ENCODE measurements at places on chromosomes 5 and 9.
A peak's percentile ranks its signal among the peaks of the same experiment; 100 is the strongest.

GRCh38 chr5:171848006-171848405 is 62.4 kb downstream of the SMIM23 start:
- no peak for DNase-seq

DNA sequence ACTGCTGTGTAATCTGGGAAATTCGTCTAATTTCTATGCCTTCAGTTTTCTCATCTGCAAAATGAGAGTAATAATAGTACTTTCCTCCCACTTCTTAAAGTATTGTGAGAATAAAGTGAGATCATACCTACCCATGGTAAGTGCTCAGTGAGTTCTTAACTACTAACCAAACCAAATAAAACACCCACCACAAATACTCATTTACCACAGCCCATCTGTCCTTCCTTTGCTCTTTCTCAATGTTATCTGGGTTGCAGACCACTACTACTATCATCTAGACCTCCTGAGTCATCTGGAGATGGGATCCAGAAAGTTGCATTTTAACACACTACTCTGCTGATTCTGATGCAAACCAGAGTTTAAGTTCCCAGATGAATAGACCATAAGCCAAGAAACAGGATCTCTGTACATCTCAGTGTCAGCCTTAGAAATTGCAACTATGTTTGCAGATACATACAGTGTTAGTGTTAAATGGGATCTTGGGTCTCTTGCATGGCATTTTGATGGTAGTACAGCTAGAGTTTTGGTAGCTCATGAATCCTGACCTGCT is 105.4 kb upstream of the ATP10B start:
- peak; percentile 2 for DNase-seq

DNA sequence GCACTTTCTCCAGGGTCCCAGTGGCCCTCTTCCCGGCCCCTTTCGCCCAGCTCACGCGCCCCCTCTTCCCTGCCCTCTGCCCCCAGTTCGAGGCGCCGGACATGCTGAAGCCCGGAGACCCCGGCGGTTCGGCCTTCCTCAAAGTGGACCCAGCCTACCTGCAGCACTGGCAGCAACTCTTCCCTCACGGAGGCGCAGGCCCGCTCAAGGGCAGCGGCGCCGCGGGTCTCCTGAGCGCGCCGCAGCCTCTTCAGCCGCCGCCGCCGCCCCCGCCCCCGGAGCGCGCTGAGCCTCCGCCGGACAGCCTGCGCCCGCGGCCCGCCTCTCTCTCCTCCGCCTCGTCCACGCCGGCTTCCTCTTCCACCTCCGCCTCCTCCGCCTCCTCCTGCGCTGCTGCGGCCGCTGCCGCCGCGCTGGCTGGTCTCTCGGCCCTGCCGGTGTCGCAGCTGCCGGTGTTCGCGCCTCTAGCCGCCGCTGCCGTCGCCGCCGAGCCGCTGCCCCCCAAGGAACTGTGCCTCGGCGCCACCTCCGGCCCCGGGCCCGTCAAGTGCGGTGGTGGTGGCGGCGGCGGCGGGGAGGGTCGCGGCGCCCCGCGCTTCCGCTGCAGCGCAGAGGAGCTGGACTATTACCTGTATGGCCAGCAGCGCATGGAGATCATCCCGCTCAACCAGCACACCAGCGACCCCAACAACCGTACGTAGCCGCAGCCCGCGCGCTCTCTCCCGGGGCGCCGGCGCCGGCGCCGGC is 1.0 kb downstream of the PRDM6 start:
- no peak for DNase-seq

DNA sequence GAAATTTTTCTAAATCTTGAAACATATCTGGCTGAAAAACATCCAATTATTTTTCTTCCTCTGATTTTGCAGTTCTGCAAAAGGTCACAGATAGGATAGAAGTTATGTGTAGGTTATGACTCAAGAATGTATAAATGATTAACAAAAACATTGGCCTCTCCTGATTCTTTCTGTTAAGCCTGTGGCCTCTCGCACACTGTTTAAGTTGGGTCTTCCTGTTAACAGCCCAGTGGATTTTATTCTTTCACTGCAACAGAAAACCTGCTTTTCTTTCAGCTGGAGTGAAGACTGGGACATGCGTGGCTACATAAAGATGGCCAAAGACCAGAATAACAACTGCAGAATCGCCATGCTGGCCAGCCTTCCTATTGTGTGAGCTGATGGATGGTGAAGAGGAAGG is 17.1 kb upstream of the SPATA31E1 start:
- DNase-seq: no peak

DNA sequence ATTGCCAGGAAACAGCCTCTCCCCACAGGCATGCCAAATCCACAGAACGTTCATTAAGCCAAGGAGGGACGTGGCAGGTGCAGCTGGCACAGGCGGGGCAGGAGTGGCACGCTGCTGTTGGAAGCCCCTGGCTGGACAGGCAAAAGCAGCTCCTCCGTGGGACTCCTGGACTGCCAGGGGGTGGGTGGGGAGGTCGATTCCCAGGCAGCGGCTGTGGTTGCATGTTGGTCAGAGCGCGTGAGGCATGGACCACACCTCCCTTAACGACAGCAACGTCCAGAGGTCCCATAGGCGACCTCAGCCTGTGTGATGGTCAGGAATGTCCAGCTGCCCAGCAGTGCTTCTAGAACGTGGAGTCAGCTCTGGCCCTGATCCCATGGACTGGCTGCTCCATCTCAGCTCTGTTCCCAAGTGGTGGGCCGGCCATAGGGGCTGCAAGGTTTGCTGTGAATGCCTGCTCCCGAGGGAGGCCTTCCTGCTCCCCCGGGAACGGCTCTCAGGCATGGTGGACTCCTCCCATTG is 6.9 kb downstream of the SLC6A19 start:
- no peak for DNase-seq

- DNase-seq: no peak
Measured at GRCh38 chr5:133827011-133827410, 141.4 kb downstream of the C5orf15 start.

DNA sequence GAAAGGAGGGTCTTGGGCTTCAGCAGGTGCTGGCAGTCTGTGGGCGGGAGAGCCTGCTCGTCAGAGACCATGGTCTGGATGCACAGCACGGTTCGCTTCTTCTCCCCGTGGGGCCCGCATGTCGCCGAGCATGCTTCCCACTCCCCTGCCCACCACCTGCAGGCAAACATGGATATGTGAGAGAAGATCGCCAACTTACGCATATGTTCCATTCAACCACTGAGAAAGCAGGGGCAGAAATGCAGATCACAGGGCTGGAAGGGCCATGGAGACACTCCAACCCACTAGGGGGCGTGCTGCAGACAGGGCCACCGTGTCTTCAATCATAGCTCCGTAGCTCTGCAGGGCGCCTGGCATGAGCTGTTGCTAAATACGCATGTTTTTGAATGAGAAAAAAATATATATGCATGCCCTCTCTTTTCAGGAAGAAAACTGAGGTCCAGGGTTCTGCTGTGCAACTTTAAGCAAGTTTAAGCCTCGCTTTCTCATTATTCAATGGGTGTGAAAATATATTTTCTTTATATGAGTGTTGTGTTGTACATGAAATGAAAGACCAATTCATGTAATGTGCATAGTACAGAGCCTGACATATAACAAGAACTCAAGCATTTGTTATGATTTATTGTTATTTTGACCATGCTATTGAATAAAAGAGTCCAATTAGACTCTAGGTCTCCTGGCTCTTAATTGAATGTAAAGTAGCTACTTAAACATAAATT is 148.0 kb downstream of the TARS1 start:
- peak; percentile 40 for DNase-seq

DNA sequence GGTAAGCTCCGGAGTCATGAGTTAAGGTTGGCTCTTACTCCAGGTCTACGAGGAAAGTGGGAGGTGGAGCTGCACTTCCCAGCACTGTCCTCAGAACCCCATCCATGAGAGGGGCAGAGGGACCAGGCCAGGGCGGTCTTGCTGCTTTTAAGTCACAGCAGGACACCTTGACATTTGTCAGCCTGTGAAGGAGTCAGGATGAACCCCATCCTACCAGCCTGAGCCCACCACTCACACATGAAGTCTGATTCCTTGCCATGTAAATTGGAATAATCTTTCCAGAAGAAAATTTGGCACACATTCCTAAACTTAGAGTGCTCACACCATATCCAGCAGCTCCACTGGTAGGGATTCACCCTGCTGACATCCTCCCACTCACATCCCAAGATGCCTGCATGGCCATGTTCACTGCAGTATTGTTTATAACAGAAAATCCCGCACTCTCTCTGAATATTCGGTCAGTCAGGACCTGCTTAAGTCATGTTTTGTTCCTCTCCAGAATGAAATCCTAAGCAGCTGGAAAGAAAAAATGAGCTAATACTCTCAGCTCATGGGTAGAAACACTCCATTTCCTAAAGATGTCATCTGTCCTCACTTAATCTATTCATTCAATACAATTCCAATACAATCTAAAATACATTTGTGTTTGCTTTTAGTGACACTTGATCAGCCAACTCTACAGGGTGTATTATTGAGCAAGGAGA is 79.3 kb upstream of the COL5A1 start:
- DNase-seq: no peak

GRCh38 chr9:31045810-31046209 is 1338.6 kb upstream of the ACO1 start:
- DNase-seq: no peak

DNA sequence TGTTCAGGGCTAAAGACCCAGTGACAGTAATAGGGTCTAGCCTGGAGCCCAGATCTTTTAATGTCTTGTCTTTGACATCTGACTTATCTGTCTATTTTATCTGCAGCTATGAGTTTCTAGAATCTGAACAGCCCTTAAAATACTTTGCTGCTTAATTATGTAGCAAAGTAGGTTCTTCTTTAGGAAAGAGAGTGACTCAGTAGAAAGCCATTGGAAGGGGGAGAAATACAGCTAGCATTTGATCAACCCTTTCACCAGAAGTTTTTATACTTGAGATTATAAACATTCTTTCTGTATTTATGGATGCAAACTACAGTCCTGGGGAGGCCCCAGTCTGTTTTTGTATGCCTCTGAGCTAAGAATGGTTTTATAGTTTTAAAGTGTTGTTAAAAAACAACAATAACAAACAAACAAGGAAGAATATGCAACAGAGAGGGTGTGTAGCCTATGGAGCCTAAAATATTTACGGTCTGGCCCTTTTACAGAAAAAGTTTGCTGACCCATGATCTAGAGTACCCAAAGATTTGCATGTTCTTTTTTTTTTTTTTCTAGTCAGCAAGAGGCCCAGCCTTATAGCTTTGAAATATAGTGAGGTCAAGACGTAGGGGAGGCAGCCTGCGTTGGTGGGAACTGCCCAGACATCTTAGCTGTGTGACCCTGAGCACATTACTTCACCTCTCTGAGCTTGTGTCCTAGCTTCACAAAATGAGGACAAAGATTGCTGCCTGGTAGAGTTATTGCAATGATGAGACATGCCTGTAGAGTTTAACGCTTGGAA is 9.7 kb downstream of the GSN start:
- DNase-seq: no peak

DNA sequence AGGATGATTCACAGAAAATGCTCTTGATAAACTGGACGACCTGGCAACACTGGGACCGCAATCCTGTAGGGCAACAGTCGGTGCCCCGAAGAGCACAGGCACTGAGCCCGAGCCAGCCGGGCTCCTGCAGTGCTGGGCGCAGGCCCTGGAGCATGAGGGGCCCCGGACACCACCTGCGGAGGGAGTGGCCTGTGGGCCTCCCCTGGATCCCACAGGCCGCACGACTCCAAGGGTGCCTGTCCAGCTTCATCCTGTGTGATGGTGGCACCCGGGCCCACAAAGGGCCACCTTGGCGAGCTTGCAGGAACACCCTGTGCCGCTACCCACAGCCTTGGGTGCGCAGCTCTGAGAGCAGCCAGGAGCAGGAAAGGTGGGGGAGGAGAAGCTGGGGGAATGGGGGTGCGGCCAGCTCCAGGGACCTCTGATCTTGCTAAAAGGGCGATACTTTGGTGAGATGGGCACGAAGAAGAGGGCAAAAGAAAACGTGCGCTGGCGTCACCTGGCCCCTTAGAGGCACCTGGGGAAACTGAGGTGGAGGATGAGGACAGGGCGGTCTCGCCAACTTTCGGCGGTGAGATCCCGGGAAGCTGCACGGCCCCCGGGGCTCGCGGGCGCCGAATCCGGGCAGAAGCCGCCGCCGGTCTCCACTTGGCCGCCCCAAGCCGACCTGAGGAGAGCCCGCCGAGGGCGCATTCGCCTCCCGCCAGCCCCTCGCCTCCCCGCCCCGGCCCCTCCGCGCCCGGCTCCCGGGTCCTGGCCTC is 722 bp downstream of the TBC1D9B start:
- peak; percentile 27 for DNase-seq

DNA sequence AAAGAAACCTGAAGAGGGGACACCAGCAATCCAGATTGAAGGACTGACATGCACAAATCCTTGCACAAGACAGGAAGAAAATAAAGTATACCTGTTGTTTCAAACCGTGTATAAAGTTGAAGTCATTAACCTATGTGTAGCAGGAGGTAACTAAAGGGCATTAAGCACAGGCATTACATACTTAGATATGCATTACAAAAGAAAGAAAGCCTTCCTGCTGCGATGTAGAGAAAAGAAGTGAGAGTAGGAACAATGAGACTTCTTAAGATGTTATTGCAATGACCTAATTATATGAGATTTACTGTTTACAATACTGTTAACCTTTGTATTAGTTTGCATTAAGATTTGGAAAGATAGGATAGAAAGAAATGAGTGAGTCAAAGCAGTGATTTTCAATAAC is 308.9 kb upstream of the PTPRD start:
- no peak for DNase-seq

GRCh38 chr9:96186591-96187011 is 115.4 kb downstream of the HSD17B3 start:
- DNase-seq: no peak

GRCh38 chr5:148585988-148586387 is 68.3 kb downstream of the HTR4 start:
- no peak for DNase-seq

DNA sequence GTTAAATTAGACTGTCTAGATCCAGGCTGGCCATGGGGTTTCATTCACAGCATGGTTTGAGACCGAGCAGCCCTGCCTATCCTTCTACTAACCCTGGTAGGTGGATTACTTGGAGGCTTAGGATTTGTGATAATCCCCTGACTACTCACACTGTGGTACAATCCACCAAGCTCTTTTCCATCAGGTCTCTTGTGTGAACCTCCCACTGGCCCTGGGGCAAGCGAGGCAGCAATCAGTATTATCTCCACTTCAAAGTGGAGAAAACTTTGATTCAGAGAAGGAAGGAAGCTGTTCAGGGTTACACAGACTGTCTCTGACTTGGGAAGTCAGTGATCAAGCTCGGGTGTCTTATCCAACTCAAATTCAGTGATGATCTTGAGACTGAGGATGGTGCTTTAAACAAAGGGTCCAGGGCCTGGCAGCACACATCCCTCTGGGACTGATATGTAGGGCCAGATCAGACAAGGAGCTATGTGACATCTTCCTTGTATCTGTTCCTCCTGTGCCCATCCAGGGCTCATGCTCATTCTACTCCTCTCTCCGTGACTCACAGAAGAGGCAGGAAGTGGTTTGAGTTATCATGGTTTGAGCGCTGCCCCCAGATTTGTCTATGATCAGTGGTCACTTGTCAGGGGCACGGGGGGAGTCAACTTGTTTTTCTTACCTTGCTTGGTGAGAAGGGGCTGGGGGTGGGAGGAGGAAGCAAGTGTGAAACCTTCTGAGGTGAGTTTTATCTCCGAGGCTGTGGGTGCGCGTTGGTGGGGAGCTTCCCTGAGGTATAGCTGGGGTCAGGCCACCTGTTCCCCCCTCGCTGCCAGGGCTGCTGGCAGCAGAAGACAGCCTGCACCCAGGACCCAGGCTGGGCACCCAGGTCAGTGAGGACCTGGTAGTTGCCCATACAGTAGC is 48.6 kb downstream of the RGS3 start:
- DNase-seq: peak; percentile 84
